ENCODE measurements at places on chromosomes 2 and 18.

GRCh38 chr2:237092920-237093781, 7.5 kb downstream of the COPS8 start:
- no peak for DNase-seq

GRCh38 chr2:46023165-46023854, 273.9 kb upstream of the EPAS1 start:
- no peak for DNase-seq

DNA sequence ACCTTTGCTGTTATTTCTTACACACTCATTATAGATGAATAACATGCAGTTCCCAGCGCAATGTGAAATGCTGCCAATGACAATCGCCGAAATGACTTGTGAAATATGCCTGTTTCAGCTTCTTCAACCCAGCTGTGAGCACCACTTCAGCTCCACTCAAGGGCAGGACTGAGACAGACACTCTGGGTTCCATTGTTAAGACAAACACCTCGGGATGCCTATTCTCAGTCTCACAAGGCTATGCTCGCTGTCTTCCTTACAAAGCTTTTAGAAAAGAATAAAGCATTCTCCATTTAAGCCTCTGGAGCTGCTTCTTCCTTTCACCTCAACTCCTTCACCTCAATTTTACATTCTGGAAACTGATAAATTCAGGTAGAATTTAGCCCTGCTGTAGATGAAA, 4.2 kb downstream of the CBLN2 start:
- no peak for DNase-seq

GRCh38 chr18:46061387-46061786, 10.7 kb downstream of the PSTPIP2 start:
- DNase-seq = no peak

GRCh38 chr2:102141970-102142828, at the start of gene IL1R1:
Gene IL1R1, plus strand, starts transcription at chr2:102142746. Its CDS starts 14,979 bp downstream, at chr2:102157725.
- peak; percentile 51 for DNase-seq

GRCh38 chr2:144477281-144477956, 42.5 kb downstream of the ZEB2 start:
- no peak for DNase-seq

- no peak for DNase-seq
Observed at GRCh38 chr2:23904692-23905091, 22.2 kb downstream of the ATAD2B start.

GRCh38 chr18:10022365-10022764, 108.5 kb downstream of the VAPA start:
- DNase-seq = no peak

DNA sequence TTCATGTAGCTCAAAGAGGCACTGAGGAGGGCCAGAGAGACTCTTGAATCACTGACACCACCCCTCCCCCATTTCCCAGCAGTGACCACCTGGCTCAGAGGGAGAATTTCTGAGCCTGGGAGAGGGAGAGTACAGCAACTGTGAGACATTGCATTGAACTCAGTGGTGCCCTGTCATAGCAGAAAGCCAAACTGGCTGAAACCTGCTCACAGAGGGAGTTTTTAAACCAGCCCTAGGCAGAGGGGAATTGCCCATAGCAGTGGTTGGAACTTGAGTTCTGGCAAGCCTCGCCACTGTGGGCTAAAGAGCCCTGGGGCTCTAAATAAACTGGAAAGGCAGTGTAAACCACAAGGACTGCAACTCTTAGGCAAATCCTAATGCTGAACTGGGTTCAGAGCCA, 243.1 kb downstream of the ADCYAP1 start:
- peak; percentile 24 for DNase-seq

GRCh38 chr2:33512112-33512511, 35.7 kb downstream of the RASGRP3 start:
- no peak for DNase-seq

DNA sequence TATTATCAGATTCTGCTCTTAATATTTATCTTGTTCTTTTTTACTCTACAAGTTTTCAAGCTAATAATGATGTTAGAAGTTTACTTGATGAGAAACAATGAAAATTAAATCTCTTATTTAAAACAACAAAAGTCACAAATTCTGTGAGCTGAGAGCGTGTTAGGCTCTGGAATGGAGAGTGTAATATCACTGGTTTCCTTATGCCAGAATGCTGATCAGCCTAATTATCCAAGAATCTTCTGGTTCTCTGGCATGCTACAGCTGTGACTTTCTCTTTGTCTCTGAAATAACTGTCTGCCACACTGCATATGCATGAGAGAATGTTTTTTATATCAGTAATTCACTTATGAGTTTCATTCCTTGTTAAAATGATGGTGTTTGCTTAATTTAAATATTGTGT, 236.7 kb downstream of the PARD3B start:
- DNase-seq = no peak

- peak; percentile 39 for DNase-seq
Observed at GRCh38 chr18:46332921-46333341, 228.7 kb downstream of the HAUS1 start.

DNA sequence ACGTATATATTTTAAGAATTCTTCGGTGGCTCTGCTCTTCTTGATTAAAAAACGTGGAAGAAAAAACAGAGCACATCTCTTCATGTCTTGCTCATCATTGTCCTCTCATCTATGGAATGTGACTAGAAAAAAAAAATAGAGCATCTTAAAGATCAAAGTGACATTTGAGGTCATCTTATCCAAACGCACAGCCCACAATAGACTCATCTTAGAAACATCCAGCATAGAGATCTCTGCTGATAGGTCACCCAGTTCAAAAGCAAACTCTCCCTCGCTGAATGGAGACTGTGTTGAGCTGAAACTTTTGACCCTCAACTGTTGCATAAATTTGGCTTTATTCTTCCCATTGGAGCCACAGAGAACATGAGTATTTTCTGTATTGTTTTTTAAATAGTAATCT, 65.2 kb downstream of the CMPK2 start:
- no peak for DNase-seq

GRCh38 chr2:234048049-234048448, 2.5 kb upstream of the SPP2 start:
- DNase-seq = no peak

- no peak for DNase-seq
Observed at GRCh38 chr2:218405746-218406208, 6.1 kb downstream of the CTDSP1 start.

- no peak for DNase-seq
Observed at GRCh38 chr2:142218471-142218870, 87.7 kb upstream of the LRP1B start.

DNA sequence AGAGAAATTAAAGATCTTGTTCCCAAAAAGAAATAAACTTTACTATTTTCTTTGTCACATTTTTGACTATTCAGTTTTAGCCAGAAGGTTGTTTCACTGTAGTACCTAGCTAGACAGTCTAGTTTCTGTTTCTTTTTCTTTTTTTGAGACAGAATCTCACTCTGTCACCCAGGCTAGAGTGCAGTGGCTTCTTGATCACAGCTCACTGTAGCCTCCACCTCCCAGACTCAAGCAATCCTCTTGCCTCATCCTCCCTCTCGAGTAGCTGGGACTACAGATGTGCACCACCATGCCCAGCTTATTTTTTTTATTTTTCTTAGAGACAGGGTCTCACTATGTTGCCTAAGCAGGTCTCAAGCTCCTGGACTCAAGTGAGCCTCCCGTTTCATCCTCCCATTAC, 2.2 kb downstream of the RBM45 start:
- no peak for DNase-seq

DNA sequence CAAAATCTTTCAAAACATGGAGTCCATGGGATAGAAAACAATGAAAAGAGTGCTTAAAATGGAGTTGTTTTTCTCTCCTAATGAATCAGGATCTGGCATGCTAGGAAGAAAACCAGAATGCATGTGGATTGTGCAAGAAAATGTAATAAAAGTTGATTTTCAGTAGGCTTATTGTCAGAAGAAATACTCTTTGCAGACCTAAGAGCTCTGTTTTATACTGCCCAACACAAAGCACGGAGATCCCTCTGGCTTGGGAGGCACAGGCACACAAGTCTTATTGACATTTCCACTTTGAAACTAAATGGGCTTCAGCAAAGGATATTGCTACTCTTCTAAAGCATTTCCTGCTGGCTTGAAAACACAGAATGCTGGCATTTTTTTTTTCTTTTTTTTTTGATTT, 15.5 kb upstream of the DAPL1 start:
- DNase-seq = no peak

DNA sequence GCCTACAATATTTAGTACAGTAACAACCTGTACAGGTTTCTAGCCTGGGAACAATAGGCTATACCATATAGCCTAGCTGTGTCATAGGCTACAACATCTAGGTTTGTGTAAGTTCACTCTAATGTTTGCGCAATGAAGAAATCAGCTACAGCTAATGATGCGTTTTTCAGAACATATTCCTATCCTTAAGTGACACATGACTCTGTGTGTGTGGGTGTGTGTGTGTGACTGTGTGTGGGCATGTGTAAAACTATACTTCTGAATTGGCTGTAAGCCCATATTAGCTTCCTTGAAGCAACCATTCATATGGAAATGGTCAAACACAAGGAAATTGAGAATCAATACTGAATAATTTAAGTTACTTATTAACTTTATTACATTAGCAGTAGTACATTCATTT, 120.8 kb upstream of the SULT1C3 start:
- no peak for DNase-seq

DNA sequence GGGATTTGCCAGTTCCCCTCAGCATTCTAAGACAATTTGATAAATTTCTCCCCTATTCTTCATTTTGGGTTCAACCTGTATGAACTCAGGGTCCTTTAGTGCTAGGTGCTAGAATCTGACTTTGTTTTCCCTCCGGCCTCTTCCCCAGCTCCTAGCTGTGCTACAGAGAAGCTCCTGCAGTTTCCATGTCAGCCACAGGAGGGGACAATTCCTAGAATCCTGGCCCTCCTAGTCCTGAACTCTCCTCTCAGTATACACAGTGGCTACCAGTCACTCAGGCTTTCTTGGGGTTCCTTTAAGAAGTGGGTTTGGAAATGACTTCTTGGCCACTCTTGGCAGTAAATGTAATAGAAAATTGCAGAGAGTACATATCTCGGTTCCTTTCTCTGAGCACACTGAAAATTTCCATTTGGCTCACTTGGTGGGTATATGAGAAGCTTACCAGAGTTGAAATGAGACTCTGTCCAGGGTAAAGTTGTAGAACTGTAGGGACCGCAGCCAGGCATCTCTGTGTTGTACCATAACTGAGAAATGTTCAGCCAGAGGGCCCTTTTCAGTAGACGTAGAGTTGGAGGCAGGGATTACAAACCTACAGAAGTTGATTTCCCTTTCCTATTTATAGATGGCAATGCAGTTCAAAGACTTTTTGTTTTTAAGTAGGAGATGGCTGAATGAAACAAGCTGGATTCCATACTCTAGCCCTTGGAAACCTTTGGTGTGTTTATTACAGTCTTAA, 5.0 kb upstream of the CHST10 start:
- DNase-seq = peak; percentile 71

GRCh38 chr2:237039301-237040031, 46.2 kb upstream of the COPS8 start:
- no peak for DNase-seq

DNA sequence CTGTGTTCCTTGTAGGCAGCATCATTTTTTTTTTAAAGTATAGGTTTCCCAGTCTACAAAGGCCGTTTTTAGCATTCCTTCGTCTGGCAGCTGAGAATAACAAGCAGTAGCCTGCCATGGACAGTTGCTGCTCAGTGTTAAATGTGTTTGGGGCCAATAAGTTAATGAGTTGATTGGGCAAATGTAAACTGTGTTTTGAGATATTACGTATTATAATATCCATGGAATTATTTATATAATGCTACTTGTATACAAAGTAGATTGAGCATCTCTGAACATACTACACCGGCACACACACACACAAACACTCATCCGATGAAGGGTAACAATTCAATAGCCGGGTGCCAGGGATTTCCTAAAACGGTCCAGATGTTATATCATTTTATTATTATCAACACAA, 97.2 kb downstream of the IRS1 start:
- DNase-seq = no peak

- no peak for DNase-seq
Observed at GRCh38 chr2:138711812-138712211, 68.4 kb downstream of the NXPH2 start.

- DNase-seq = no peak
Observed at GRCh38 chr2:21256006-21256405, 132.2 kb downstream of the TDRD15 start.

- DNase-seq = no peak
Observed at GRCh38 chr18:37299471-37300304, 265.9 kb downstream of the CELF4 start.

DNA sequence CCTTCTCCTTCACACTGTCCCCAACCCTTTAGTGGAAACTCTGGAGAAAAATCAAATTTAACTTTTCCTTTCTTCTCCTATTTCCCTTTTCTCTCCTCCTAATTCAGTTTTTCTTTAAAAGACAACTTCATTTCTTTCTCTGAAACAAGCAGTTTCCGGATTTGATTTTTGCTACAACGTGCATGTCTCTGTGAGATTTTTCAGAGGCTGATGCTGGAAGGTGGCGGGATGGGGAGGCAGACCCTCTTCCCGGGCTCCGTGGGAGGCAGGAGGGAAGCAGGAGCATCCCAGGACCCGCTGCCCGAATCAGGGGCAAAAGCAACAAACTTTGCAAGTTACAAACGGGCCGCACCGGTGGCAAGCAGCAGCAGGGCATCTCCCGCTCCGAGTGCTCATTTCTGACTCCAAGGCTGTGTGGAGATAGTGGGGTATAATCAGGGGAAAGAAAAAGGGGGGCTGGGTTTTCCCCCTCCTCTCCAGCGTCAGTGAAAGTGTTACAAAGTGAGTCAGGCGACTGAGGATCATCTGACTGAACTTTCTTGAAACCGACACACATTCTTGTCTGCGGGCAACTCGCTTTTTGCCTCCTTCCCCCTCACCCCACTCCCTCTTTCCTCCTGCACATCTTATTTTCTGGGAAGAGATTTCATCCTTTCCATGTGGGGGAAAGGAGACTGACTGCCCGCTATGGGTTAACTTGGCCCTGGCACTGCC, 6.4 kb downstream of the ZEB2 start:
- DNase-seq = no peak

- no peak for DNase-seq
Observed at GRCh38 chr2:156837635-156838370, 401.6 kb downstream of the GPD2 start.

DNA sequence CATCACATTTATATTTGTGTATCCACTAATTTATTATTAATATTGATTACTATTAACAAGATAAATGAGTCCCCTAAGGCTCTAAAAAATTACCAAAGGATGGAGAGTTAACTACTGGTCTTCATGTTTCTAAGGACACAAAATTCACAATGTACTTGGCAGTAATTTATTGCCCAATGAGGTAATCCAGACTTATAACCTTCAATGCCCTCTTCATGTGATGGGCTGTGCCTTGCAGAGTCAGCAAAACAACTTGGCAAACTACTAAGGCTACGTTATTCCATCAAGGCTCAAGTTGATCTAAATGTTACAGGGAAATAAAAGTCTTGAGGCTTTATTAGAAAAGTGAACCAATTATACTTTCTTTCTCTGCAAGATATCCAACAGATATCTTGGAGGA, 804.9 kb upstream of the NXPH2 start:
- DNase-seq = no peak
